ENCODE measurements at places on chromosomes 16 and 17. TPM values are rescaled to one million over a fixed set of nuclear protein-coding genes. Genes with fewer than 3 reads are reported as not detected.

The SLC13A2 gene
- not detected for total RNA-seq

DNA sequence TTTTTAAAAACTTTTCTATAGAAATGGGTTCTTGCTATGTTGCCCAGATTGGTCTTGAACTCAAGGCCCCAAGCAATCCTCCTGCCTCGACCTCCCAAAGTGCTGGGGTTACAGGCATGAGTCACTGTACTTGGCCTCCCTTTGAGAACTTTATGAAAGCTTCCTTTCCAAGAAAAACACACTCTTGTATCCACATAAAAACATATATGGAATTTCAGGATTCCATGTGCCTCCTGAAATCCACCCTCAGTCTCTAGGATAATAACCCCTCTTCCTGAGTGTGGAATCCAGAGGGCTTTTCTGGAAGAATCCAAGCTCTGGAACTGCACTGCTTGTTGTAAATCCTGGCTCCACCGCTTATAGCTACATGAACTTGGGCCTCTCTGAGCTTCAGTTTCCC is 53.2 kb upstream of the MRTFB start:
- DNase-seq, result no peak

DNA sequence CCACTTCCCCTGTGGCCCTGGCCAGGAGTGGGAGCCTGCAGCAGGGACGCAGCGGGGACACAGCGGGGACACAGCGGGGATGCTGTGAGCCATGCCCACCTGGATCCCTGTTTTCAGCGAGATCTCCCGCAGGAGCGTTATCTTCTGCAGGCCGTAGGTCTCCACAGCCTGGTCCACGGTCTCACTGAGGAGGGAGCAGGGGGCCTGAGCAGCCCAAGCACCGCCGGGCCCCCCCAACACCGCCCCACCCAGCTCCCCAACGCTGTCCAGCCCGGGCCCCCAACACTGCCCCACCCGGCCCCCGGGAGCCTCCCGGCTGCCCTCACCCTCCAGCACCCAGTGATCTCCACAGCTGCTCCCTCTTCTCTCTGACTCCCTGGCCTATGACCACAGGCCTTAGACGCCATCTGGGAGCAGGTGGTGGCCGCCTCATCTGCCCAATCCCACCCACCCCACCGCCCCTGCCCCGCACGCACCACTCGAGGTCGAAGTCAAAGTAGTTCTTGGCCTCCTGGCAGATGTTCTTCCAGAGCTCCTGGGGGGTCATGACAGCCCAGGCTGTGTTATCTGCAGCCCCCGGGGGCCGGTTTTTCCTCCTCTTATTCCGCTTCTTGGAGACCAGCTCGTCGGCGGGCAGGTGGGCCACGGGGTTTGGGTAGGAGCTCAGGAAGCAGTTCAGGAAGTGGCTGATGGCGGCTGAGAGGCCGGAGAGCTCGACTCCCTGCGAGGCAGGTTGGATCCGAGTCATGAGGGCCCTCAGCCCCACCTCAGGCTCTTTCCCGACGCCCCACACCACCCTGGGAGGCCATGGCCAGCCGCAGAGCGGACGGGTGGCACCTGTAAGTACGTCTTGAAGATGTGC is 17.0 kb downstream of the CLUH start:
- peak; percentile 78 for DNase-seq

- no peak for DNase-seq
Observed at GRCh38 chr16:73747328-73747727, 549.3 kb upstream of the PSMD7 start.

The CTRB2 gene
- total RNA-seq, result not detected

DNA sequence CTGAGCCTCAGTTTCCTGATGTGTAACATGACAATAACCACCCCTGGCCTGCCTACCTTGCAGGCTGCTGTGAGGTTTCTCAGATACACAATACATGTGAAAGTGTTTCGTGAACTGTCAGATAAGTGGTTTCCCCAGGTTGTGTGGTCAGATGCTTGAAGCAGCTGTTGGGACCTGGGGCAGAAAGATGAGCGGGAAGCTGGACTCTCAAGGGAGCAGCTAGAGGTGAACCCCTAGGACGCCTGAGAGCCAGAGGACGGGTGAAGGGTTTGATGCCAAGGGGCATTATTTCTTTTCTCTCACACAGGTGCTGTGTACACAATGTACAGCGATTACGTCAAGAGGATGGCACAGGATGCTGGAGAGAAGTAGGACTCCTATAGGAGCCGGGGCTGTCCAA is 2.3 kb downstream of the HIGD1B start:
- no peak for DNase-seq

The MT1M gene
- total RNA-seq, result 8.5 TPM

The ABCC11 gene
- total RNA-seq, result under 0.01 TPM

The CCL16 gene
- total RNA-seq, result not detected

The ITPRIPL2 gene
- 58.6 TPM for total RNA-seq

DNA sequence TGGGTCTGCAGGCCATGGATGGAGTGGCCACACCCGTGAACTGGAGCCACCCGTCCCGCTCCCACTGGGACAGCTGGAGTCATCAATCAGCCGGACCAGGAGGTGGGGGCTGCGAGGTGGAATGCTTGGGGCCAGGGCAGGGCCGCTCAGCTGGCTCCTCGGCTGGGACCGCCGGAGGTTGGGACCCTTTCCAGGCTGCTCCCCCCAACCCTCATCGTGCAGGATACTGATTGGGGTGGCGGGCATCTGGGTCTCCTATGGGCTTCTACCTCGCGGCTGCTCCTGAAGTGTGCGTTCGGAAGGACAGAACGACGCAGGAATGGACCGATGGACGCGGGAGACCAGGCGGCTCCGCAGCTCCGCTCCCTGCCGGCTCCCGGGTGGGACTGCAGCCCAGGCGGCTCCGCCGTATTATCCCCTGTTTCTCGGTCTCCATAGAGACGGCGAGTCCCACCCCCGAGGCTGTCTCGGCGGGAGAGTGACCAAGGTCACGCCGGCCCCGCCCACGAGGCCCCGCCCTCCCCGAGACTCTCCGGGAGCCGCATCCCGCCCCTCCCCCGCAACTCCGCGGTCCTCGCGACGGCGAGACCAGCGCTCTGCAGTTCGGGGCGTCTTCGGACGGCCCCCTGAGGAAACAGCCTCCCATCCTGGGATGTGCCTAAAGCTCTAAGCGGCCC is at the start of gene TPPP3:
TSS of gene TPPP3 (minus strand) at position 388 of the 677 bp plus-strand sequence. CDS start 2,387 bp downstream, outside the sequence.
- peak; percentile 99 for DNase-seq

DNA sequence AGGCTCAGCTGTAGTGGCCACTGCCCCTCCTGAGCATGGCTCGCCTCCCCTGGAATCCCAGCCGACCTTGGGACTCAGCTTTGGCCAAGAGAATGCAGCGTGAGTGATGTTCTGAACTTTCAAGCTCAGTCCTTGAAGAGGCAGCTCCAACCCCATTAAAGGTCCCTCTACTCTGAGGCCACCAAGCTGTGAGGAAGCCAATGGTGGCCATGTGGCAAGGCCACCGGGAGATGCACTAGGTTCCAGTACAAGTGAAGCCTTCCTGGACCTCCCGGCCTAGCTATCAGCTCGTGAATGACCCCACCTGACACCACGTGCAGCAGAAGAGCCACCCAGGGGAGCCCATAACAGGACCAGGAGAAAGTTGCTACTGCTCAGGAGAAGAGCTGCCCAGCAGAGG is 81.7 kb upstream of the GNG13 start:
- DNase-seq, result peak; percentile 68

The MYH3 gene
- total RNA-seq, result 1.8 TPM

- peak; percentile 92 for DNase-seq
Observed at GRCh38 chr17:29495011-29495410, 71.8 kb downstream of the ABHD15 start.

- DNase-seq, result no peak
Observed at GRCh38 chr17:1597861-1598342, 30.7 kb downstream of the SLC43A2 start.

- DNase-seq, result no peak
Observed at GRCh38 chr17:80313160-80313829, 52.6 kb downstream of the RNF213 start.

- no peak for DNase-seq
Observed at GRCh38 chr17:74356646-74357465, 4.8 kb downstream of the BTBD17 start.

GRCh38 chr16:31202414-31203375 is at the start of gene PYCARD:
Gene PYCARD (minus strand): TSS chr16:31202760. CDS start chr16:31202690, 70 bp downstream.
- DNase-seq, result peak; percentile 94

The SLC2A4 gene
- under 0.01 TPM for total RNA-seq

DNA sequence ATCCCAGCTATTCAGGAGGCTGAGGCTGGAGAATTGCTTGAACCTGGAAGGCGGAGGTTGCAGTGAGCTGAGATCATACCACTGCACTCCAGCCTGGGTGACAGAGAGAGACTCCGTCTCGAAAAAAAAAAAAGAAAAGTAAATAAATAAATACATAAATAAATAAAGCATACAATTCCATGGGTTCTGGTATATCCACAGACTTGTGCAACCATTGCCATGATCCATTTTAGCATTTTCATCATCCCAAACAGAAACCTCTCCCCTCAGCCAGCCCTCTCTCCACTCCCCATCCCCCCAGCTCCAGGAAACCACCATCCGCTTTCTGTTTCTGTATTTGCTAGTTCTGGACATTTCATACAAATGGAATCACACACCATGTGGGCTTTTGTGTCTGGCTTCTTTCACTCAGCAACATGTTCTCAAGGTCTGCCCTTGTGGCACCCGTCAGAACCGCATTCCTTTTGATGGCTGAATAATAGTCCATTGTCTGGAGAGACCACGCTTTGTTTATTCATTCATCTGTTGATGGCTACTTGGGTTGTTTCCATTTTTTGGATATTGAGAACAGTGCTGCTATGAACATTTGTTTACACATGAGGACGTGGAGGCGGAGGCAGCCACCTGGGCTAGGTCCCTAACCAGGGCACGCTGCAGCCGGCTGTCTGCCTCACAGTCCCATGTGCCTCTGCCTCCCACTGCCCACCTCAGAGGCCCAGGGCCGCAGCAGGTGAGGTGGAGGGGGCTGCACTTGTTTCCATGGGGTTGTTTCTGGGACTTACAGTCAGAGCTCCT is 76.2 kb downstream of the NT5M start:
- peak; percentile 17 for DNase-seq

GRCh38 chr17:72487731-72488494 is 367.1 kb downstream of the SOX9 start:
- no peak for DNase-seq

GRCh38 chr16:28158136-28158535 is 53.6 kb downstream of the XPO6 start:
- DNase-seq, result peak; percentile 45

DNA sequence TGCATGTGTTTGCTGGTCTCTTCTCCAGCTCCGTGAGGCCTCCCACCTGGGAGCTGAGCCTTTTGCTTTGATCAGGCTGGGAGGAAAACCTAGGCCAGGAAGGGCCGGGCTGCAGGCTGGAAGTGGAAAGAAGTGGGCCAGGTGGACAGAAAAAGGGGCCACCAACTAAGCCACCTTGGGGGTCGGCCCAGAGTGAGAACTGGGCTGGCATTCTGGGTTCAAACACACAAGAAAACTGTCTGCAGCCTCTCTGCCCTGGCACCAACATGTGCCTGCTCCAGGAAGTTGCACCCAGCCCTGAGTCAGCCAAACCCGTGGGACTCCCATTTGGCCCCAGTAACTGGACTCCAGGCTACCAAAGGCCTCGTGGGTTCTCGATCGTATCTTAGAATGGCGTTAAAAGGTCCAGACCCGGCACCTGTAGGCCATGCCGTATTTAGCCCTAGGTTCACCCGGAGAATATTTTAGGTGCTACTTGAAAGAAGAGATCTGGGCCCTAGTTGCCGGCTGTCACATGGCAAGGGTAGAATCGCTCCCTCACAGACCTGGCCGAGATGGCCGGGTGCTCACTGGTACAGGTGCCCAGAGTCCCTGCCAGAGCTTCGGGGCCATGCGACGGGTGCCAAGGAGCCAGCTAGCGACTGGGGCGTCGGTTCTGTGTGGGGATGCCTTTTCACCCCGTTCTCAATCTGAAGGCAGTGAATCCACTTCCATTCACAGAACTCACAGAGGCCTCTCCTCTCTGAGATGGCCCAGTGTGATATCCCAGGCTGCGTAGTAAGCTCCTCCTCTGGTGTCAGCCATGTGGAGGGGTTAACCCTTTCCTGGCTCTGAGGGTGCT is 236.6 kb downstream of the MRTFB start:
- DNase-seq, result peak; percentile 92

DNA sequence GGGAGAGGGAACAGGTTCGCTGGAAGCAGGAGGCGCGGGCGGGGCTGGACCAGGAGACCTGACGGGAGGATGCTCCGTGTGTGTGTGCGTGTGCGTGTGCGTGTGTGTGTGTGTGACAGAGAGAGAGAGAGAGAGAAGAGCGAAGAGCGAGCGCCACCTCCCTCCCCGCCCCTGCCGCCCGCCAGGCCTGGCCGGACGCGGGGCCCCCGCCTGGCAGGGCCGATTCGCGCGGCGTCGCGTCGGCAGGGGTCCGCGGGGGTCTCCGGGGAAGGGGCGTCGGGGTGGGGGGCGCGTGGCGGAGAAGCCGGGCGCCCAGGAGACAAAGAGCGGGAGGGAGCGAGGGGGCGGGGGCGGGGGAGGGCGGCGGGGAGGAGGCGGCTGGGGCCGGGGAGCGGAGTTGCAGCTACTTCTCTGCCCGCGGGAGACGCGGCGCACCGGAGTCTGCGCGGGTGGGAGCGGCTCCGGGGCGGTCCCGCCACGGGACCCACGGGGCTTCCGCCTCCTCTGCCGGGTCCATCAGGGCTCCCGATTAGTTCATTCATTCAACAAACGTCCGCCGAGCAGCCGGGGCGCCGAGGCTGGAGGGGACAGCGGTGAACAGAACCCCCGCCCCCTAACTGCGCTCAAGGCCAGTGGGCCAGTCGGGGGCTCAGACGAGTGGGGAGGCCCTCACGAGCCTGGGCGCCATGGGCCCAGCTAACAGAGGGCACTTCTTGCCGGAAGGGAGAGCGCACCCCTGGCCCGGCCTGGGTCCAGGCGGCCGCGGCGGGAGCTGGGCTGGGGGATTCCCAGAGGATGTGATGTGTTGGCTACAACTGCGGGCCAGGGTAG is at the start of gene SAMD14:
TSS of gene SAMD14 (minus strand) at position 433 of the 831 bp plus-strand sequence. CDS start 5,201 bp downstream, outside the sequence.
- DNase-seq, result peak; percentile 97

The SPAG5 gene
- 6.2 TPM for total RNA-seq

- no peak for DNase-seq
Observed at GRCh38 chr16:51181503-51181811, 30.4 kb upstream of the SALL1 start.

GRCh38 chr16:85471469-85472431 is 141.4 kb upstream of the GSE1 start:
- no peak for DNase-seq

The UTP4 gene
- total RNA-seq, result 18.0 TPM

- DNase-seq, result peak; percentile 45
Observed at GRCh38 chr16:58018803-58019202, 6.8 kb upstream of the MMP15 start.

The CACNA1H gene
- total RNA-seq, result under 0.01 TPM

DNA sequence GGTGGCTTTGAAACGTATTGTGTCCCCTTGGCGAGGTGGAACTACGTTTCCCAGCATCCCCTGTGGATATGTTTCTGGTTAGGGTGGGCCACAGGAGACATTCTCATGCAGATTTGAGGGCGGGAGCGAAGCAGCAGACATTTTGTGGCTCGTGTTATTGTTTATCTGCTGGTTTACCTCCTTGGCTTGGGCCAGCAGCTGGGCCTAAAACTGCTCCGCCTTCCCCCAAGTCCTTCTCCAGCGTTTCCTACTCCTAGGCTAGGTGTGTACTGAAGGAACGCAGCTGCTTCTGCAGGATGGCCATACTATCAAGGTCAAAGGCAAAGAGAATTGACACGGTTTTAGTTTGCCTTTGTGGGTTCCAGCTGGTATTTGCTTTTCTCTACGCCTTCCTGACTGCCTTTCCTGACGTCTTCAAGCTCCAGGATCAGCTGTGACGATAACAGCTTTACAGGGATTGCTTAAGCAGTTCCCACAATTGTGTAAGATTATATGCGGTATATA is 17.2 kb upstream of the WSB1 start:
- DNase-seq, result no peak

- DNase-seq, result no peak
Observed at GRCh38 chr17:39045948-39046679, 78.9 kb upstream of the FBXO47 start.

- DNase-seq, result no peak
Observed at GRCh38 chr16:50280932-50281331, 14.6 kb downstream of the ADCY7 start.

- DNase-seq, result no peak
Observed at GRCh38 chr16:57184887-57185445, 873 bp downstream of the PSME3IP1 start.

Measured in osteoblast (primary cell).